ENCODE measurements at places on chromosomes 3 and 15.

DNA sequence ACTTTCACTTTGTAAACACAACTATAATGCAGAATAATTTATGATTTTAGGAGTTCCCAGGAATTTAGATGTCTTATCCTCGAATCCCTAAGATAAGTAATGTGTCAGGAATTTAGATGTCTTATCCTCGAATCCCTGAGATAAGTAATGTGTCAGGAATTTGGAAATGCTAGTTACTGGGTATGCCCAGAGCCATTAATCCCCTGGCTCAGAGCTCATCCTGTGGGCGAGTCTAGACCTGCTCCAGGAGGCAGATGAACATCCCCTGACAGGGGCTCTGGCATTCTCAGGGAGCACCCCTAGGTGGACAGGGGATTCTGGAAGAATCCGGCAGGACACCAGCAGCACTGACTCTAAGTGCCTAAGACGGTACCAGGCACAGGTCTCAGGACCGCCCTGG lies 163.3 kb downstream of the ARRDC4 start:
- DNase-seq: no peak

- no peak for DNase-seq
Observed at GRCh38 chr3:58635371-58636285, 30.9 kb downstream of the FAM3D start.

- no peak for DNase-seq
Observed at GRCh38 chr3:133835961-133836360, 30.3 kb downstream of the SRPRB start.

DNA sequence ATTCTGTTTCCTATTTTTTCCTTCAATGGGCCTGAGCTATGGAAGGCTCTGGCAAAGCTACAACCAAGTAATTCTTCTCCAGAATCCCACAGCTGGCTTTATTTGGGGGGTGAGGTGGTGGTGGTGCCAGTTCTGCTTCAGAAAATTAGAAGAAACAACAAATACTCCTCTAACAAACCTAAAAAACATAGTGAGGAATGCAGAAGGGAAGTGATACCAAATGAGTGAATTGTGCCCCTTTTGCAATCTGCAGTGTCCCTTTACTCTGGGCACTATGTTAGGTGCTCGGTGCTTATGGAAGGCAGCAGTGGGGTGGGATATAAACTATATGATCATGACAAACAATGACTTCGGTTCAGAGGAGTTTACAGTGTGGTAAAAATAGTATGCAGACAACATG lies 90.4 kb upstream of the ROPN1 start:
- no peak for DNase-seq

DNA sequence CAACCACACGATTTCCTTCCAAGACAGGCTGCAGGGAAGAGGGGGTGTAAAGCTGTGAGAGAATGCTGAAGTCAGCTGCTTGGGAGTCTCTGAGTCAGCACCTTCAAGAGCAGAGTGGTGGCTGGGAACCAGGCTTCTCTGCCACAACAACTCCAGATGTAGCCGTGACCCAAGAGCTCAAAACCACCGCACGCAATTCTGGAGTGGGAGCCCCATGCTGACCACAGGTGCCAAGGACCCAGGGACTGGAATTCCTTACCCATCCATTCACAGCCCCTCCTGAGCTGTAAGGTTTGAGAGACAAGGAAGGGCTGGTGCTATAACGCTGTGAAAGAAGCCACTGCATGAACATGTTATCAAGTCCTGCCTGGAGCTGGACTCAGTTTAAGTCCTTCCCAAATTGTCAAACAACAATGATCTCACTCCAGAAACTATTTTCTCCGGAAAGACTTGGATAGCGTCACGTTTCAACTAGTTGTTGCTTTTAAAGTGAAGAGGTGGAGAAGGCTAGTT lies 61.4 kb downstream of the UMPS start:
- DNase-seq: no peak

- no peak for DNase-seq
Observed at GRCh38 chr3:195752546-195753331, 32.0 kb downstream of the MUC20 start.

GRCh38 chr15:74322558-74323180 lies 44.8 kb downstream of the CYP11A1 start:
- no peak for DNase-seq

DNA sequence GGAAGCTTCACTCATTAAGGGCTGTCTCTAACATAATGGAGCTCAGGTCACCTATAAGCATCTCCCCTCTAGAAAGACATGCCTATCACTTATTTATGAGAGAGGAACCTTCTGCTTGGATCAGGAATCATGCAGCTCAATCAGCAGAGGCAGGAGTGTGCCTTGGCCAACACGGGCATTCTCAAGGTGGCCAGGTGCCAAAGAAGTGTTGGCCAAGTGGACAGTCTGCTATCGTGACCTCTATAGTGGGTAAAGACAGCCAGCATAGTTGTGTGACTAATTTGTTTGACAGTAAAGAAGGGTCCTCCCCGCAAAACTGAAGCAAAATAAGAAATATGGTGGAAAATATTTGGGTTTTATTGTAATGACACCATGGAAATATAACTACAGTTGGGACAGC lies 14.7 kb upstream of the AGTR1 start:
- DNase-seq: no peak

DNA sequence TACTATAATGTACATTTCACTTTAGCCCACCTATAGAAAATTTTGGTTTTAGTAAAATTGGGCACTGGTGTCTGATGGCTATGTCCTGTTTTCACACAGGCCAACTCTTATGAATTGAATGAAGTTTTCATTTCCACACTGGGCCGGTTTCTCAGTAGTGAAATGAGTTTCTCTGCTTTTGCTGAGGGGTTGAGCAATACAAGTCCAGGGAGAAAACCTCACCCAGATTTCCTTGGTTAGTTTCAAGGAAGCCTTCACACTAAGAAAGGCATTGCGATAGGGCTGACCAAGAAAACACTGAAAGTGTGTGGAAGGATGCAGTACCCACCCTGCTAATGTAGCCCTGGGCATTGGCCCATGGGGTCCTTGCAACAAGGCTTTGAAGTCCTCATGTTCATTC lies 331.5 kb upstream of the CFAP20DC start:
- DNase-seq: no peak

GRCh38 chr15:38228618-38229017 lies 24.0 kb upstream of the SPRED1 start:
- no peak for DNase-seq

GRCh38 chr15:35724626-35725025 lies 178.7 kb upstream of the DPH6 start:
- no peak for DNase-seq

DNA sequence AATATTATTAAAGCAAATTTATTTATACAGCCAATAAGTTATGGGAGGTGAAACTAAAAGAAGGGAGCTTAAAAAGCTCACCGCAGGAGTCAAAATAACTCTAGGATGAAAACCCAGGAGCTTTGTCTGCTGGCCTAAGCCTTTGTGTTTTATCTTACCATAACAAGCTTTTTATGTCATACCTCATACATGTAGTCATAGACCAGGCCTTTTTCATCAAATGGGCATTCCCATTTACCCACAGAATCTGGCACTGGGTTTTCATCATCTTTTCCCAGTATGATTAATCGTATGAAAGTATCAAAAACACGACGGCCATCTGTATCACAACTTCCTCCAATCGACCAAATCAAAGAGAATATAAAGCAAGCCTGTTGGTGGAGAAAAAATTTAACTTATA lies 122.8 kb downstream of the DNAH12 start:
- DNase-seq: no peak

GRCh38 chr15:50828610-50829206 lies 63.2 kb upstream of the SPPL2A start:
- DNase-seq: no peak

DNA sequence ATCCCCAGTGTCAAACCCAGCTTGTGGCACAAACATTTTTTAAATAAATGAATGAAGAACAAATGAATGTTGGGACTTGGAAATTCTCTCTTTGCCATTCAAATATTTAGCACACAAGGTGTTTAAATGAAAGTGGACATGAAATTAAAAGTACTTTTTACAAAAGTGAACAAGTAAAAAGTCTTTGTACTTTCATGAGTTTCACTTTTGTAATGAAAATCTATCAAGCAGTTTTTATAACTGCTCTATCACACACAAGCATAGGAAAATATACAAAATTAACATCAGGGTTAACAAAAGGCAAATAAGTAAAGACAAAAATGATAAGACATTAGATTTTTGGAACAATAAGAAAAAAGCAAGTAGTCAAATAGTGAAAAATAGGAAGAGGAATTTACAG lies 83.9 kb upstream of the ARL6 start:
- DNase-seq: no peak

- DNase-seq: no peak
Observed at GRCh38 chr3:99767291-99767690, 50.4 kb upstream of the CMSS1 start.

DNA sequence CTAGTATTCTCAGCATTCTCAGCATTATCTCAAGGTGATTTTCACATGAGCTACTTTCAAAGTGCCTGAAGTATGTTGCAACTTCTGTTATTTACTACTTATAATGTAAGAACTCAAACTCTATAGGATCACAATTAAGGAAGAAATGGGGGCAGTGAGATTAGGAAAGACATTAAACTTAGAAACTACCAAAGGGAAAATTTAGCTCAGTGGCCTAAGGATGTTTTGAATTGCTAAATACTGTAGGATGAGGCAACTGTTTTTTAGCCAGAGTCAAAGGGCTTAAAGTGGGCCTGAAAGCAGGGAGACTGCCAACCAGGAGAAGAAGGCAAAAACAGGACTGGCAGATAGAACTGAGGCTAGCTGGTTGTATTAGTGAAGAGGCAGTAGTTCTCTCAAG lies 55.5 kb upstream of the MBNL1 start:
- DNase-seq: no peak

- no peak for DNase-seq
Observed at GRCh38 chr3:123287962-123288302, 86.2 kb downstream of the SEC22A start.

GRCh38 chr3:108525256-108525655 lies 14.9 kb upstream of the MYH15 start:
- DNase-seq: no peak

- no peak for DNase-seq
Observed at GRCh38 chr3:66438046-66438445, 62.8 kb downstream of the LRIG1 start.

DNA sequence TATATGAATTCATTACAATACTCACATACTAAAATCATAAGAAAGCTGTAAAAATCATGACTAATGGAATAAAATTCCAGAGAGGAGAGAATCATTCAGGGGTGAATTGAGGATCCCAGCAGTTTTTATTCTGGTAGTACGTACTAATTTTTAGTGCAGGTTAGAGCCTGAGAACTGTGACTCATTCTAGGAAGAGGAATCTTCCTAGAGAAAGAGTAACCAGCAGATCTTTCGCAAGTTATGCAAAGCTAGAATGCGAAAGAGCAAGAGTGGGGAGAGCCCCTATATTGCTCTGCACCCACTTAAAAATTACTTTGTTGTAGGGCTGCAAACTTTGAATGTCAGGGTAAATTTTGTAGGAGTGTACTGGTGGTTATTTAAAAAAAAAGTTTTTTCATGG lies 303.6 kb upstream of the ARPP21 start:
- no peak for DNase-seq

DNA sequence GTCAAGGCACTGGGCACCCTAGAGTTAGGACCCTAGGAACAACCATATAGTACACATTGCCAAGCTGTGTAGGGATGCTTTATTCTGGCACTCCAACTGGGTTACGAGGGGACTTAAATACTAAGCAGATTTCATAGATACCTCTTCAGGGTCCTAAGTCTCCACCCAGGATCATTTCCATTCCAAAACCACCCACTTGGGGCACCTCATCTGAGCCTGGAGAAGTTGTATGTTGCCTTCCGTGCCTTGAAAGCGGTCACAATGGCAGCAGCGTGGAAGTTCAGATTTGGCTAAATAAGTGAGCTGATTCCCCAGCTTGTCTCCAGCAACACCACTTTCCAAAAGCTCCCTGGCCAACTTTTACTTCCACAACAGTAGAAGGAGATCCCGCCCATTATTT lies 4.6 kb downstream of the TMEM202 start:
- no peak for DNase-seq

DNA sequence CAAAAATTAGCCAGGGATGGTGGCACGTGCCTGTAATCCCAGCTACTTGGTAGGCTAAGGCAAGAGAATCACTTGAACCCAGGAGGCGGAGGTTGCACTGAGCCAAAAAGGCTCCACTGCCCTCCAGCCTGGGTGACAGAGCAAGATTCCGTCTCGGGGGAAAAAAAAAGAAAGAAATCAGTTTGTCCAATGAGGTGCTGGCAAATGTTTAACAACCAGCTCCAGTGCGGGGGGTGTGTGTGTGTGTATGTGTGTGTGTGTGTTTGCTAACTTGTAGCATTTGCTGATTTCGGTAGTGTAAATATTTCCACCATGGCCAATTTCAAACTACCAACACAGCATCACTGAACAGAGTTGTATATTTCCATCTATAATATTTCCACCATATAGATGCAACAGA lies 23.8 kb upstream of the IDH2 start:
- DNase-seq: no peak

DNA sequence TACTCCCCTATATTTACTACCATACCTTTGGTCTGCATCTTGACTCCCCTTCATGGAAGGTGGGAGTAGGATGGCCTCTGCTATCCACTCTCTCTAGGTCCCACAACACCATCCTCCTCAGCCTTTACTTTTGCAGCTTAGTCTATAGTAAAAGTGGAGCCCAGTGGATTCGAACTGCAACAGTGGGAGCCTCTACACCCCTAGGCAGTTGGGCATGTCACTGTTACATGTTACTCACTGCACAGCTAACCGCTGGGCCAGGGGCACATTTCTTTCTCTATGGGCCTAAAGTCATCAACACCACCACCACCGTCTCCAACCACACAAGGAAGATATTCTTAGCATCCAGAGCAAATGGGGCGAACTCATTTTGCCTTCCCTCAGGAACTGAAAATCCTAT lies 62.9 kb downstream of the KLF13 start:
- DNase-seq: no peak

- peak; percentile 17 for DNase-seq
Observed at GRCh38 chr15:65184305-65184867, 756 bp downstream of the CLPX start.

GRCh38 chr15:98668566-98669308 lies 20.4 kb downstream of the IGF1R start:
- no peak for DNase-seq

DNA sequence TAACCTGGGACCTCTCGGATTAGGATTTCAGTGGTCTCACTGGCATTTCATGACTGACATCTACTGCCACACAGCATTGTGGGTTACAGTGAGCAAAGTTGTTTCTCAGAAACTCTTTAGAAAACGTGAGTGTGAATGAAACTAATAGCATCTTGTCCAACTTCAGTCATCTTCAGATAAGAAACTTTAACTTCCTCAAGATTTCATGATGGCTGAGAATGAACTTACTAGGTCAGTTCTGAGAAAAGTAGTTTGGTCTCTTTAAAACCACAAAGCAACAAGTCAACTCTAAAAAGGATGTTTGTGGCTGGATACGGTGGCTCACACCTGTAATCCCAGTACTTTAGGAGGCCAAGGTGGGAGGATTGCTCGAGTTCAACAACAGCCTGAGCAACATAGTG lies 14.2 kb upstream of the HOMER2 start:
- DNase-seq: no peak

DNA sequence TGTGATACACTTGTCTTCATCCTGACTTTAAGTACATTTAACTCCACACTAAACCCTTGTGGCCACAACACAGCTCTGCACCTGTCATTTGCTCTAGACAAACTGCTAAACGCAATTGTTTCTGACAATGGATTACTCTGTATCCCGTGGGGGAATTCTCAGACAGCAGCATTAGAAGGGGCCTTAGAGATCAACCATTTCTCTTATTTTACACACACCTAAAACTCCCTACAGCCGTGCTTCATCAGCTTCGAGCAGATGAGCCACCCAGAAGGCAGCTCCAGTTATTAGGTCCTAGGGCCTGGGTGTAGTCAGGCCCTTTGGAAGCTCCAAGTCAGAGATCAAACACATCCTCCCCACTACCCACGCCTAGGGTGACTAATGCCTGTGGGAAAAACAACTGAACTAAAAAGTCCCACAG lies 1.3 kb upstream of the IL12A start:
- DNase-seq: no peak
